C1 segment of cervical spinal cord (tissue), 14 donors: ENCODE measurements at places on chromosomes 3 and 15.

- no peak for DNase-seq
Observed at GRCh38 chr3:77042343-77042742, 2.4 kb downstream of the ROBO2 start.

- no peak for DNase-seq
Observed at GRCh38 chr15:38733331-38733730, 168.7 kb upstream of the RASGRP1 start.

GRCh38 chr15:37548116-37548515, 386.3 kb upstream of the TMCO5A start:
- no peak for DNase-seq

- DNase-seq = no peak
Observed at GRCh38 chr3:63385629-63386028, 107.5 kb downstream of the SYNPR start.

- no peak for DNase-seq
Observed at GRCh38 chr3:107411056-107411455, 33.8 kb downstream of the CCDC54 start.

DNA sequence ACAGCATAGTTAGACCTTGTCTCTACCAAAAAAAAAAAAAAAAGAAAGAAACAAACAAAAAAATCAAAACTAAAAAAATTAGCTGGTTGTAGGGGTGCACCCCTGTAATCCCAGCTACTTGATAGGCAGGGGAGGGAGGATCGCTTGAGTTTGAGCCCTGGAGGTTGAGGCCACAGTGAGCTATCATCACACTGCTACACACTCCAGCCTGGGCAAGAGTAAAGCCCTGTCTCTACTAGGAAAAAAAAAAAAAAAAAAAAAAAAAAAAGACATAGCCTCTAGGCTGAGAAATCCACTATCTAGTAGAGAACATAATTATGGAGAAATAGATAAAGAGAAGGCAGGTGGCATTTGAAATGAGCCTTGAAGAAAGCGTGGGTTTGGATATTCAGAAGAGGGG, 2.2 kb upstream of the CHRNA5 start:
- no peak for DNase-seq
